ENCODE measurements at places on chromosomes 11 and 22. TPM values are rescaled to one million over a fixed set of nuclear protein-coding genes. Genes with fewer than 3 reads are reported as not detected.

The TIGD3 gene
- total RNA-seq = 3.6 TPM

The SAA2 gene
- 0.99 TPM for total RNA-seq

The IGF2 gene
- total RNA-seq = 458 TPM

The CCDC73 gene
- not detected for total RNA-seq

The TUB gene
- total RNA-seq = 80.9 TPM

The ACR gene
- not detected for total RNA-seq

The LIPT2 gene
- total RNA-seq = 5.9 TPM

The CSF2RB gene
- total RNA-seq = 2.9 TPM

All from camera-type eye (tissue), 1 donor.